Caudate nucleus (tissue), 63 donors: ENCODE measurements at places on chromosomes 1 and 21.
A peak's percentile ranks its signal among the peaks of the same experiment; 100 is the strongest.

DNA sequence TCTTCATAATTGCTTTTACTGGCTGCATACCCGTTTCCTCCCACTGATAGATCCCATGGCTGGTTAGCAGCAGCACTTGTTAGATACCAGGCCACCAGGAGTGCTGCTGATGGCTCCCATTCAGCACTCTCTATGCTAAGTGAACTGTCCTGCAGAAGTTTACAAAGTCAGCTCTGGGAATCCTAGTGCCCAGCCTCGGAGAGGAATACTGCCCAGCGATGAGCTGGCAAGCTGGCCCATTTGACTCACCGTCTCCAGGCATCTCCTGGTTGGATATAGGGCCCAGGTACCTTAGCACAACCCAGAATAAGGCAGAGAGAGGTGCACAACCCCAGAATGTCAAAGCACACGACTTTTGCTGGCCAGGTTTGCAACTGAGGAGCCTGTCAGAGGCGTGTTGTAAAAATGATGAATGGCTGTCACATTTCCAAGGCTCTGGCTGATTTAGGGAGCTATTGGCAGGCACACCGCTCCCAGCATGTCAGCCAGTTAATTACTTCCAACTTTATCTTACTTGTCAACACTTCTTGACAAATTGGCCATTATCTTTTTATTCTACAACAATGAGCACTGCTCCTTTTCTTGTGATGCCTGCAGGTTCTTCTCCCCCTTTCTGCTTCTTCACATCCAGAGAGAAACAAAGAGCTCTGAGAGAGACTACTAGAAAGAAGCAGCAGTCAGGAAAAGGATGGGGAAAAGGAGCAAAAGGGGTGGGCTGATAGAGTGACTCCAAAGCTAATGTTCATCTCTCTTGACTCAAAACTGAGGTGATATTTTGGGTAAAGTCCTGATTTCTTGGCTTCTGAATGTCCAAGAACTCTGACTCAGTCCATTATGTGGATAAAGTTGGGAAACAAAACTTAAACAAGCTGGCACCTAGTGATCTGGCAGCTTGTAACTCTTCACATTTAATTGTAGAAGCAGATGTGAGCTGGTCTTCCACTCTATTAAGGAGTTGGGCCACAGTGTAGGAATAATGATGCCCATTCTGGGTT is 10.8 kb upstream of the ANGPTL7 start:
- no peak for DNase-seq

DNA sequence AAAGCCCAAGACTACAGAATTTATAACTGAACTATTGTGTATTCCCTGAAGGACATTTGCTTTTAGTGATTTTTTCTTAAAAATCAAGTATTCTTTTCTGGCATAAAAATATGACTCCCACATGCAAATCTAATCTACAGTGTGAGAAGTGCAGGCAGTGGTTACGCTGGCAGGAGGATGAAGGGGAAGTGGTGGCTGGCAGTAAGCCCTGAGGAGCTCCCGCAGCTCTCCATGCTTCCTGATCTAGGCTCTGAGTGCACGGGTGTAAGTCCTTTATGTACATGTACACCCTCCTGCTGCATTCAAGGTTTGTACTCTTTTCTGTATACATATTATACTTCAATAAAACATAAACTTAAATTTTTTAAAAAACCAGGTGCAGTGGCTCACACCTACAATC is 67.5 kb upstream of the PRDX6 start:
- no peak for DNase-seq

- no peak for DNase-seq
Measured at GRCh38 chr1:10819198-10819901, 22.9 kb upstream of the CASZ1 start.

DNA sequence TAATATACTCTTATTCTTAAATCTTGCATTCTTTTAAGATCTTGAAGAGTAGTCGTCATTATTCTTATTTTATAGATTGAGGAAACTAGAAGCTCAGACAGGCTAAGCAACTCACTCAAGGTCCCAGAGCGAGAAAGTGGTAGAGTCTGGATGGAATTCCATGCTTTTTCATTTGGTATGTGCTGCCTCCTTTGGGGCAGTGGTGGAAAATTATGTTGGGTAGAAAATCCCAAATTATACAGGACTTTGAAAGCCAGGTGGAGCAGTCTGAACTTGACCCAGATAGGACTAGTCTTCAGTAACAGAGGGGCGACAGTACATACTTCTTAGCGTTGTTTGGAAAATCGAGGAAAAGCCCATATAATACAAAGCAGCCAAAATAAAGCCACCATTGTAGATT is 205.6 kb downstream of the ATG4C start:
- DNase-seq, result no peak

DNA sequence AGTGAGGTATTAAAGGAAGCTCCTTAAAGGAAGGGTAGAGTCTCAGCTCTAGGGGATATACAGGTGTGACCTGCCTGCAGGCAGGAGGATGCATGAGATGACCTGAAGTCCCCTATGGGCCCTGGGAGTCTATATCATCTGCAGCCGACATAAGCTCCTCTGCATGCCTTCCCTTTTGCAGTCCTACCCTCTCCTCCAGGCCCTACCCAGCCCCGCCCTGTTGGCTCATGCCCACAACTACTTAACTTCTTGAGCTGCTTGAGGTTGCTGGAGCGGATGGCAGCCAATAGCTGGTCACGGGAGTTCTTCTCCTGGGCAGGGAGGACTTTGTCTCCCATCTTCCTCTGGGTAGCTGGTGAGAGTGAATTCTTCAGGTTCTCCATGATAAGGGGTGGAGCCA is 10.3 kb downstream of the SHISA4 start:
- no peak for DNase-seq

GRCh38 chr1:165828669-165829329 is 1.4 kb downstream of the UCK2 start:
- peak; percentile 50 for DNase-seq

- DNase-seq, result peak; percentile 24
Measured at GRCh38 chr21:20999659-21000058, 1.4 kb downstream of the NCAM2 start.

DNA sequence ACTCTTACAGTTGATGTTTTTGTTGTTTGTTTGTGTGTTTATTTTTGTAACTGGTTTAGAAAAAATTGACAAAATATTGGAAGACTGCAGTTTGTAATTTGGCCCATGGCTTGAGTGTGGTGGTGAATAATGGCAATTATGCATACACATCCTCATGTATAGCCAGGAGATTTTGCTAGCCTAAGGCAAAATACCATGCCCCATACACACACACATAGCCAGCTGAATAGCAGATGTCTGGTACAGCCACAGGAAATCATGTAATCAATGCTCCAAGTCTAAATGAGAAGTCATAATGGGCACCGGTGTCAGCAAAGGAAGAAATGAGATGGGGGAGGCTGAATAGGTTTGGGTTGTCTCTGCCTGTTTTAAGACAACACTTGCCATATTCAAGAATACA is 135.2 kb upstream of the COA6 start:
- DNase-seq, result no peak

DNA sequence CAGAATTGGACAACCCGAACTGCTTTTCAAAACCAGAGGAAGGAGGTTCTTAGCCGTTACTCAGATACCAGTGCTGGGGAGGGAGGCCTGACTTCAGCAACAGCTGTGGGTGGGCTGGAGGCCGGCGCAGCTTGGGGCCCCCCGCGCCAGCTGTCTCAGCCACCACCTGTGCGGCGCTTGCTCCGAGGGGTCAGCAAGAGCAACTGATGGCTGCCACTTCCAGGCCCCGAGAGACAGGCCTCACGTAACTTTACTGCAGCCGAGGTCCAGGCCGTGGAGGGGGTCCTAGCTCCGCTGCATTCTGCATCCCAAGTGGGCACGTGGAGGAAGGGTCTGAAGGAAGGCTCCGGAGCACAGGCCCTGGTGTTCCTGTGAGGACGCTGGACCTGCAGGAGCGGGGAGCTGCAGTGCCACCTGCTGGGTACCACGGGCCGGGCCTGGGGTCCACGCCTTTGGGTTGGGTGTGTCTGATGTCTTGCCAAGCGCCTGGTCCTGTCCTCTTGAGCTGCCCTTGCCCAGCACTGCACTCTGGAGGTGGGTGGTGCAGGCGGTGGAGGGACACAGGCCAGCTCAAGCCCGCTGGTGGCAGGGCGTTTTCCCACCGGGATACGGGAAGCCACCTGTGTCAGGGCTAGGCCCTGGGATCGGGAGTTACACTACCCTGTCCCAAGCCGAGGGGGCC is 9.8 kb downstream of the THAP3 start:
- DNase-seq, result no peak

- no peak for DNase-seq
Measured at GRCh38 chr1:5995871-5996630, 3.8 kb upstream of the NPHP4 start.

DNA sequence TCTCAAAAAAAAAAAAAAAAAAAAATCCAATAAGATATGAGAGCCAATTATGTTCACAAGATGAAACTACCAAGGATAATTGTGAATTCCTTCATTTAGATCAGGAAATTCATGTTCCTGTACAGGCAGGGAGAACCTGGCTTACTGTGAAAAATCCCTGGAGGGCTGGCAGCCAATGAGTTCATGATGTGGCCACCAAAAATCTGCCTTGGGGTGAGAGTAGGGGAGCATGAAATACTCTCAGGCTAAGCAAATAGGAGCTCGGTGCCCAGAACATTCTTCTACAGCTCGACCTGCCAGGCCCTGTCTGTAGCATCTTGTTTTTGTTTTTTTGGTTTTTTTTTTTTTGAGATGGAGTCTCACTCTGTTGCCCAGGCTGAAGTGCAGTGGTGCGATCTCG is 50.1 kb downstream of the PIK3CD start:
- DNase-seq, result no peak

- no peak for DNase-seq
Measured at GRCh38 chr1:34272152-34272551, 95.4 kb downstream of the C1orf94 start.

DNA sequence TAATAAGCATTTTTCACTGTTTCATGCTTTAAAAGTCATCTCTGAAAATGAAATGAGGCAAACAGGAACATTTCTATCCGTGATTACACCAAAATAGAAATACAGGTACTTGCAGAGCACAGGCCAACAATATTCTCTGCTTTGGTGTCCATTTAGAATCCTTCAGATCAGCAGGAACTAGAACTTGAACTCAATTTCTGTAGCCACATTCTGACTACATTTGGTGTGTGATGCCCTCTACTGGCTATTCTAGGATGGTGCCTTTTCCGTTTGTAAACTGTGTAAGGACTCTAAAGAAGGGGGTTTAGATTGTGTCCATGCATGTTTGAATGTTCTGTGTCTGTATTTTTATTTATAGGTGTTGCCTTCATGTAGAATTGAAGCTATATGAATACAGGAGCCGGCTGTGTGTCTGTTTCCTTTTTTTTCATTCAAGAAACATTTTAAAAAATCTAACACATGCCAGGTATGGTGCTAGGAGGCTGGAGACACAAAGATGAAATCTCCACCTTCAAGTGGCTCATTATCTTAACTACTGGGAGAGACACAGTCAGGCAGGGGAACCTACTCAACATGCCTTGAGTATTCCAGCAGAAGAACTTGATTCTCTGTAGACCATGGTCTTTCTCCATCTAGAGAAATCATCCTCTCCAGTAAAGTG is 7.6 kb upstream of the ZNF326 start:
- peak; percentile 11 for DNase-seq

DNA sequence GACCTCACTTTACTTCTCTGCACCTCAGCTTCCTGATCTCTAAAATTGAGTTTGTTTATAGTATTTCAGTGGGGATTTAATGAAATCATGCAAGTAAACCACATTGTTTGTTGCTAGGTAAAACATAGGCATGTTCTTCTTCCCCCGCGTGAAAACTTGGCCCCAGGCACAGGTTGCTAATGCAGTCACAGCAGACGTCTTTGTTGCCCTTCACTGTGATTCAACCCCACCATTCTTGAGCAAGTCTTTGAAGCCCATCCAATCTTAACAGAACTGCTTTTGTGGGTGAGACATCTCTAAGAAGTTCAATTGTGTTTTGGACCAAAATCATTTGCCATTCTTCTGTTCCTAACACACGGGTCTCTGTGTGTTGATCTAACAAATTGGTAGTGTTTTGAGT is 185.5 kb downstream of the ZNF281 start:
- no peak for DNase-seq

DNA sequence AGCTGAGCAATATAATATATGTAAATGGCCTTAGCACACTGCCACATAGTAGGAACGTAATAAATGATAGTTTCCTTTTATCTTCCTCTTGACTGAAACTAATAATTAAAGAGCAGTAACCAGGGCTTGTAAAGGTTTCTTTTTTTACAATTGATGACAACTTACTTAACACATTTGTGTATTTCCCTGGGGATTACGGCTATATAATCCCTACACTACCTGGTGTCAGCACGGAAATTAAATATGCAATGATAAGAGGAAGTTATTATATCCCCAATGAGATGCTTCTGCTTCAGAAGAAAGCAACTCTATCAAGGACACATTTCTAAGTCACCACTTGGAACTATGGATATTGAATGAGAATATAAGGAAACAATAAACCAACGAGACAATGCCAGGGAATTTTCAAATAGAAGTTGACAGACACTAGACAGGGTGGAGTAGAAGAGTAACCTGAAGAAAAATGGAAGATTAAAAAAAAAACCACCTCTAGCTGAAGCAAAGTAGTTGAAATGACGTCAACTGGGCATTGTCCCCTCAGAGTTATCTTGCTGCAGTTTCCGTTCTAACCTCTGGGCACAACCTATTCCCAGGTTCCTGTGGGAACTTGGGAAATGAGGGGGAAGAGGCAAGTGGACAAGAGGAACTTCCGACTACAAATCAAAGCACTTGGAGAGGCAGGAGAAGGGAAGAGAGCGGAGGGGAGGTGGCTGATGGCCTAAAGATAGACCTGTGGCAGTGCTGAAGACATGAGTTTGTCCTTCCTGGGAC is 66.5 kb downstream of the PLPP3 start:
- DNase-seq, result no peak

DNA sequence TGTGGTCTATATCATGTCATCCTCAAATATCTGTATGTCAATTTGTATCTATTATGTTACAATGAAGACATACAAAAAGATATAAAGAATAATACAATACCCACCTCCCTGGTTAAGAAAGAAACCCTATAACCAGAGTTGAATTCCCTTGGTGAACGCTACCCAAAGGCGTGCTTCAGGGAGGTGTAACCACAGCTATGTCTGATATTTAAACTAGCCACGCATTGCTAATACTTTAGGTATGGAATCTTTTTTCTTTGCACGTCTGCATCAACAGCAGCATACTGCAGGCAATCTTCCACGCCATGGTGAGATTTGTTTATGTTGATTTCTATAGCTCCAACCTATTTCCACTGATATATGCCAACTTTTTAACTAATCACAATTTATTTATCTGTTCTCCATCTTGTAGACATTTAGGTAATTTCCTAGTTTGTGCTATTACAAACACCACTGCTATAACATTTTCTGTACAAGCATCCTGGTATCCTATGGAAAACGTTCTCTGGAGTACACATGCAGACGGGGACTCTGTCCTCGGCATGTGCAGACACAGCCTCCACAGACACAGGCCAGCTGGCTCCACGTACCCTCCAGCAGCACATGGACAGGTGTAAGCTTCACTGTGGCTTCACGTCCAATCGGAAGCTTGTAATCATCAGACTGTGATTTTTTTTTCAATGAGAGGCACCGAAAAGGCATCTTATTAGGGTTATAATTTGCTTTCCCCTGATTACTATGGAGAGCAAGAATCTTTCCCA is 58.5 kb downstream of the HSF2BP start:
- DNase-seq, result no peak
